NCI-H2081 (cell line): ENCODE measurements at places on chromosomes 1 and 21.
A peak's percentile ranks its signal among the peaks of the same experiment; 100 is the strongest.

DNA sequence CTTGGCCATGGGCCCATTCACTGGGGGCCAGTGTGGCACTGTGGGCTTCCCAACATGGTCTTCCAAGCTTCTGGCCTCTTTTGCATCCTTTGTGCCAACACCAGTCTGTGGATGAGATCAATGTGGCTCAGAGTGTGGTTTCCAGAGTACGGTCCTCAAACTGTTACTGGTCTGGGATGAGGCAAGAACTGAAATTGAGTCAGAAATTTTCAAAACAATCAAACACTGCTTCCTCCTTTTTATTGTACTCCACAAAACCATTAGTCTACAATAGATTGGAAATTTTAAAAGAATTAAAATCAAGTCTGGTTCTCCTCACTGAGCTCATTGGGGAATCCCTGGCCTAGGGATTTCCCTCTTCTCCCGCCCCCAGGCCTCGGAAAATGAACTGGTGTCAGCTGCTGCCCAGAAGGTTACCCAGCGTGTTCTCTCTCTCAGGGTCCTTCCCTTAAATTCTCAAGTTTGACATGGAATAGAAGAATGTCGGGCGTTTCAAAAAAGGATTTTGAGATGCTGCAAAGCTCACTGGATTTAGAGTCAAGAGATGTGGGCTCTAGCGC lies 222.0 kb downstream of the SDCCAG8 start:
- DNase-seq, result no peak

- DNase-seq, result peak; percentile 51
These were observed 60.1 kb downstream of the F3 start for GRCh38 chr1:94481473-94481933.

DNA sequence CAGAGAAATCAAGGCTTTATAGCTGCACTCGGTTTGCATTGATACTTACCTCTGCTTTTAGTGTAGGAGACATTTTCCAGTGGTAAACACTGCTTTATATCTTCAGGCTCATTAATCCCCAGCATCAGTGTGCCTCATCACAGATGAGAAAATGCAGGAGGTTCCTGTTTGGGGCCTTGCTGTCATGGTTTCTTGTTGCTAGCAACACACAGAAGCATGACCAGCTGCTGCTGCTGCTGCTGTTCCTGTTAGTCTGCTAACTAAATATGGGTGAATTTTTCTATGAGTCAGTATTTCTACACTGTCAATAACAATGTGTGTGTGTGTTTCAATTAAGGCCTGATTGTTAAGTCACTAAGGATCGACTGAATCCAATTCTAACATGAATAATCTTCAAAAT lies 85.8 kb upstream of the RGS1 start:
- peak; percentile 92 for DNase-seq

DNA sequence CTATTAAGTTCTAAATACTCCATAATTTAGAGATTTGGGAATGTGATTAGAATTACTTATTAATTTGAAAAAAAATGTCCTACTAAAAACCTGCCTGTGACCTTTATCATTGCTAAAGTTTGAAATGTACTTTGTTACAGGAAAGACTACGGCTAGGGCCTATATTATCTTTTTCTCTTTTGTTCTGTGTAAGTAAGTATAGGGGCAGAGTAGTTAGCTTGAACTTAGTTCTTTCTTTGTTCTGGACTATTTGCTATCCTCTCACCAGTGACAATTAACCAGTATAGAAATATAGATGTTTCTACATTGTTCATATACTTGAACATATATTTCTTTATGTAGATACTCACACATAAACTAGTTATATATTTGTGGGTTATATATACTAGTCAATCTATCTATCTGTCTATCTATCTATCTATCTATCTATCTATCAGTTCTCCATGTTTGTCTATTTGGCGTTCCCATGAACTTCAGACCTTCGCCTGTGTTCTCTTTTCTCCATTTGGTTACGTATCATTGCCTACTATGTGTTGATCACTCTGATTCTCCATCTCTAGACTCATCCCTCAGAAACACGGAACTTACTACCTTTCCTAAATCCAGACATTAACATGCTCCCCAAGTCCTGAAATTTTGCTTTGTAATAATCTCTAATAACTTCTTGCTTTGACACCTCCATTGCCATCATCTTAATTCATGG lies 3.3 kb downstream of the PTPRC start:
- no peak for DNase-seq

GRCh38 chr21:37658121-37658816 lies 258.0 kb downstream of the KCNJ6 start:
- no peak for DNase-seq

GRCh38 chr1:191620883-191621282 lies 537.4 kb upstream of the RGS18 start:
- DNase-seq, result no peak

DNA sequence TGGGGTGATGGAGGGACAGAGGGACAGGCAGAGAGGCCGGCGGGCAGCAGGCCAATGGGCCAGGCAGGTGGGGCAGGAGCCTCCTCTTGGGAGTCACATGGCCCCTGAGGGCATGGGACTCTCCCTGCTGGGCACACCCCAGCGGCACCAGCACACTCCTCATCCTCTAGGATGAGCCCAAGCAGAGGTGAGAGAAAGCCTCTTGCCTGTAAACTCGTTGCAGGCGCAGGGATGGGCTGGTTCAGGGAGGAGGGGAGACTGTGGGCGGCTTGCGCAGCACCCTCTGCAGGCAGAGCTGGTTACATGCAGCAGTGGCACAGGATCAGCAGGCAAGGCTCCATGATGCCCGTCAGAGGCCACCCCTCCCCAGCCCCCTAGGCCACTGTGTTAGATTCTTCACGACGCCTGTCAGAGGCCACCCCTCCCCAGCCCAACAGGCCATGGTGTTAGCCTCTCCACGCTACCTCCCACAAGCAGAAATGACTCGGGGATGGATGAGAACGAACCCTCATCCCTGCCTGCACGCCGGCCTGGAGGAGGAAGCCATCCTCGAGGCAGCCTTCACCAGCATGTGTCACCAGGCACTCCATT lies 209.7 kb upstream of the VAMP3 start:
- no peak for DNase-seq

DNA sequence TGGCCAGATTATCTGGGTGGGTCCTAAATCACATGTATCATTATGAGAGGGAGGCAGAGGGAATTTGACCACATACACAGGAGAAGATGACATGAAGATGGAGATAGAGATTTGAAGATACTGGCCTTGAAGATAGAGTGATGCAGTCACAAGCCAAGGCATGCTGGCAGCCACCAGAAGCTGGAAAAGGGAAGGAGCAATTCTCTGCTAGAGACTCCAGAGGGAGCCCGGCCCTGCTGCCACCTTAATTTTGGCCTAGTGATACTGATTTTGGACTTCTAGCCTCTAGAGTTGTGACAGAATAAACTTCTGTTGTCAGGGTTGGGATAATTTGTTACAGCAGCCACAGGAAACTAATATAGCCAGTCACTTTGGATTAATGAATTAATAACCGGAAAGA lies 2.2 kb upstream of the PRDM2 start:
- DNase-seq, result no peak

DNA sequence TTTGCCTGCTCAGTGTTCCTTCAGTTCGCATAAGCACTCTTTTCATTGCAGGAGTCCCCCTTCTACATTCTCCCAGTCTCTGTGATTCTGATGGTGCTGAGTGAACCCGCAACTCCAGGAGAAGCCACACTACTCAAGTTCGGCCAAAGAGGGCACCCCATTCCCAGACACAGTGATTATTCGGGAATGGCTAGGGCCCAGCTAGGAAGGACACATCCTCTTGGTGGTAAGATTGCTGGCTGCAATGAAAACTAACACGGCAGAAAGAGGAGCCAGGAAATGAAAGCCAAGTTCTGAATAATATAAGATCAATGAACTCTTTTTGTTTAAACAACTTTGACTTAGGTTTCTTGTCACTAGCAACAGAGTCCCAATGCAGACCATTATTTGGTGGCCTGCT lies 14.9 kb downstream of the CREG1 start:
- DNase-seq, result no peak

DNA sequence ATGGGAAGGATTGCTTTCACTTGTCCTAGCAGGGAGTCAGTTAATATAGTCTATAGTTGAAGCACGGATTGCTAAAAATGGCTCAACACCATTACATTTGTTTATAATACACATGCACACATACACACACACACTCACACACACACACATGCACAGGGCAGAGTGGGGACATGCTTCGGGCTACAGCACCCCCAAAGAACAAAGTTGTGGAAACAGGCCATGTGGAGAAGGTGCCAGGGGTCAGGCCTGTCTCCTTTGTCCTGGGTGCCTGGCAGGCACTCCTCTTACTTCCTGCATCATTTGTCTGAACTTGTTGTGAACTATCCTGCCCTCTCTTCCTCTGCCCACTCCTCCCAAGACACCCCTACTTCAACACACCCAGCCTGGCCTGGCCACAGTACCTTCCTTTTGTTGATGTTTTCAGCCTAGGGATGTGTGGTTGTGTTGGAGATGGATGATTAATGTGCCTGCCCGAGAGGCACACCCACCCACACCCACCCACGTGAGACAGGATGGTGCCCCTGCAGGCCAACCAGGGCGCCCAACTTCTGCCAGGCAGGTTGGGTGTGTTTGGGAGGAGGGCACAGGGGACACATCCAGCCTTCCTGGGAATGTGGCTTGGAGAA lies 17.5 kb downstream of the RASSF5 start:
- DNase-seq, result no peak

DNA sequence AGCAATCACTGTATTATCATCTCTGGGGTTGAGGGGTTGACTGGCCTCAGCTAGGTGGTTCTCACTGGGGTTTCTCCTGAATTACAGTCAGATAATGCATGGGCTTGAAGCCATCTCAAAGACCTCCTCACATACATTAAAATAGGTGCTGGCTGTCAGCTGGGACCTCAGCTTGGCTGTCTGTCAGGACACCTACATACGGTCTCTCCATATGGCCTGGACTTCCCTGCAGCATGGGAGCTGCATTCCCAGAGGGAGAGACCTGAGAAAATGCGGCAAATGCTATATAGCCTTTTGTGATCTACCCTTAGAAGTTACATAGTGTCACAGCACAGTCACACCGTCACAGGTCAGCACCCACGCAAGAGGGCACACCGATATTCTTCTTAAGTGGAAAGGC lies 93.6 kb downstream of the TSEN15 start:
- no peak for DNase-seq

GRCh38 chr1:100891380-100891779 lies 3.3 kb downstream of the EXTL2 start:
- DNase-seq, result no peak

GRCh38 chr1:164742745-164743144 lies 183.8 kb downstream of the PBX1 start:
- DNase-seq, result no peak

DNA sequence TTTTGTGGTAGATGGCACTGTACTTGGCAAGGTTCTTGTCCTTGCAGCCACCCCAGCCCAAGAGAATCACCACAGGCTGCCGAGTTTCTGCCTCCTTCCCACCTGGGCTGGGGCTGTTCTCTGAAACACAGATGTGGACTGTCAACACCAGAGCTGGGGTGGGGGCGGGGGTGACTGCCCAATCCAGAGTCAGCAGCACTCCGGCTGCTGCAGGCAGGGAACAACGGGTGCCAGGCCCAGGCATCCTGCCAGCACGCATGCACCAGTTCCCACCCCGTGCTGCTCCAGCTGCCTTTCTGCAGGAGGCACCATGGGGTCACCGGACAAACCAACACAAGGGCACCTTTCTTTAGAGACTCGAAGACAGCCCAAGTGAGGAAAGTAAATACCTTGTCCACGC lies 14.1 kb downstream of the TMEM53 start:
- DNase-seq, result peak; percentile 88

DNA sequence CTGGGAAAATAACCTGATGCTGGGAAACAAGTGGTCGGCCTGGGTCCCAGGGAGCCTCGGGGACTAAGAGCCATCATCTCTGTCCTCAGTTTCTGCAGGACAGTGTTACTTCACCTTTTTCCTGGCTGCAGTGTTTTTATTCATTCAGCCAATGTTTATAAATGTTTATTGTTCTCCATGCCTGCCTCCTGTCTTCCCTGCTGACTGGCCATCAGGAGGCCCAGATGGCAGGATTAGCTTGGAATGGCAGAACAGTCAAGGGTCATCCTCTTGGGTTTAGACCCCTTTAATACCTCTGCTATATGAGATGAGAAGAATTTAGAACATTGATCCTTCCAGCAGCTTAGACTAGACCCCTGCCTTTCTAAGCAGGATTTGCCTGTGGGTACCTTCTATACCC lies 13.3 kb downstream of the MAPKAPK2 start:
- no peak for DNase-seq

GRCh38 chr1:213242883-213243282 lies 191.8 kb downstream of the RPS6KC1 start:
- DNase-seq, result no peak

- DNase-seq, result no peak
These were observed 1.5 kb downstream of the TRIM62 start for GRCh38 chr1:33180226-33180910.

DNA sequence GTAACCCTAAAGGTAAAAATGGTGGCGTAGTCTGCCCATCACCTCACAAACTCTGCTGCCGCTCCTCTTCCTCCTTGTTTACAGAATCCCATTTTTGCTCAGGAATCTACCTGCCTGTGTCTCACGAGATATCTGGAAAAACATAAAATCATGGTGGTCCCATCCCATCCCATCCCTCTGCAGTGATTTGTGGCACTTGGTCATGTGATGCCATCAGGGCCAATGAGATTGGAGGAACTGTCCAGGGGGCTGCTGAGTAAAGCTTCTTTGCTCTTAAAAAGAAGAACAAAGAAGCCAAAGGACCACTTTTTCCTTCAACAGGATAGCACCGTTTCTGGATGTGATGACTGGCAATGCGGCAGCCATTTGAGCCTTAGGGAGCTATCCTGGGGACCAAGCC lies 33.0 kb upstream of the CLDN14 start:
- DNase-seq, result no peak

DNA sequence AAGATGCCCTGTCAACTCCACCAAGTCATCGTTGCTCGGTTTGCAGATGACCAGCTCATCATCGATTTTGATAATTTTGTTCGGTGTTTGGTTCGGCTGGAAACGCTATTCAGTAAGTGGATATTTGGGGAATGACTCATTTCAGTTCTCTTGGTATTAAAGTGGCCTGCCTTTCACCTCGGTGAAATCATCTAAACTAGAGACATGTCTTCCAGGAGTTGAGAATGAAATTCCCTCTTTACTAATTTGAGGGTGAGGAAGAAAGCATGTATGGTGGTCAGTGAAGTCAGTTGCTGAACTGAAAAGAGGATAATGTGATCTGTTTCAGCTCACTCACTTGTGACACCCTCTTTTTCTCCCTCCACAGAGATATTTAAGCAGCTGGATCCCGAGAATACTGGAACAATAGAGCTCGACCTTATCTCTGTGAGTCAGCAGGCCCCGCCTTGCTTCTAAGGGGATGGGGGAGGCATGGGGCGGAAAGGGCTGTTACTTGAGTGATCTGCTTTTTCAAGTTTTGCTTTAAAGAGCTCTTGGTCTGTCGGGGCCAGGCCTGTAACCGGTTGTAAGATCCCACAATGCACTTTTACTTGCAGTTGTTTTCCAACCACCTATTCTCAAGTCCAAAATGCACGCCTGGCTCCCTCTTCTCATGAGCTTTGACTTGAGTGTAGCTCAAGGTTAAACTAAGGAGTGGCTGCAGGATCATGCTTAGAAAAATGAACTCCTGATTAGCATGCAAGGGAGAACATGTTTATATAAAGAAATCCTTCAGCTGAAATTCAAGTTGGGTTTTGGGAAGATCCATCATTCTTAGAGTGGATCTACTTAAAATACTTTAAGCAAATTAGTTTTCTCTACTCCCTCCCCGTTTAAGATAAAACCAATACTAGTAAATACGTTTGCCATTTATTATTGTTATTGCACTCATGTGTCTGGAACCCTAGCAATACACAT lies 59.8 kb downstream of the CAPN2 start:
- no peak for DNase-seq

- no peak for DNase-seq
These were observed 704 bp downstream of the CAPZA1 start for GRCh38 chr1:112620377-112620695.

GRCh38 chr1:24965571-24965930 lies 35.5 kb upstream of the RUNX3 start:
- no peak for DNase-seq
